NCI-H774 (cell line): ENCODE measurements at places on chromosomes 4 and X.

DNA sequence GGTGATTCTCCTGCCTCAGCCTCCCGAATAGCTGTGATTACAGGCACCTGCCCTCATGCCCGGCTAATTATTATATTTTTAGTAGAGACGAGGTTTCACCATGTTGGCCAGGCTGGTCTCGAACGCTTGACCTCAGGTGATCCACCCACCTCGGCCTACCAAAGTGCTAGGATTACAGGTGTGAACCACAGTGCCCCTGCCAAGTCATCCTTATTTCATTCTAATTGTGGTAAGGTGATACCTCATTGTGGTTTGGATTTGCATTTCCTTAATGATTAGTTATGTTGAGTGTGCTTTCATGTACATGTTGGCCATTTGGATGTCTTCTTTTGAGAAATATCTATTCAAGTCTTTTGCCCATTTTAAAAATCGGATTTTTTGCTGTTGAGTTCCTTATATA lies 93.0 kb downstream of the USP9X start:
- no peak for DNase-seq

- no peak for DNase-seq
Observed at GRCh38 chr4:19823781-19824180, 427.9 kb upstream of the SLIT2 start.

GRCh38 chrX:153773218-153773611 lies 7.6 kb upstream of the SRPK3 start:
- no peak for DNase-seq

DNA sequence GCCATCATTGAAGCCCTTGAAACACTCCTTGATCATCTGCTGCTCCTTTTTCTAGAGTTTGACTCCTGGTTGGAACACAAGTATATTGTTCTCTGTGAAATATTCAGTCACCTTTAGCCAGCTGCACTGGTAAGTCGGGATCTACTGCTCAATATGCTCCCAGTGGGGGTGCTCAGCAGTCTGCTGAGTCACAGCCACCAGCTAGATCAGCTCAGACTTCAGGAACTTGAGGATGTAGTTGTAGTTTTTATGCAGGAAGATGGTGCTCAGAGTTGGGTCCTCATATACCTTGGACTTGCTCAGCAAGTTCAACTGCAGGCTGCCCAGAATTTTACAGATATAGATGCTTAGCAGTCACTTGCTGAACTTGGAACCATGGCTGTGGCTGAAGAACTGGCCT lies 202.5 kb upstream of the RPL34 start:
- DNase-seq = no peak

DNA sequence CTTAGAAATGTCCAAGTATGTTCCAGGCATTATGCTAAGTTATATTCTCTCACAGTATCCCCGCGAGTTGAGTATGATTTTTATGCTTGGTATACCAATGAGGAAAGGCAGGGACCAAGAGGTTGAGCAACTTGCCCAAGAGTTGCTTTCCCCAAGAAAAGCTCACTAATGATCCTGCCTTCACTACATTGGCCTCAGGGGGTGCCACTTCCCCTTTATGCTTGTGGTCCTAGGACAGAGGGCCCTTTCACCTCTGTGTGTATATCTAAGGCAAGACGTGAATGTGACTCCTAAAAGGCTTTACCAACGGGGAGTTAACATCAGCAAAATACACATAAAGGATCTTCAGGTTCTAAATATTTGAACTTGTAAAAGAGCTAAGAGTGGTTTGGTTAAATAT lies 164.4 kb upstream of the CPEB2 start:
- DNase-seq = no peak

- no peak for DNase-seq
Observed at GRCh38 chr4:57865264-57865663, 755.1 kb upstream of the IGFBP7 start.

DNA sequence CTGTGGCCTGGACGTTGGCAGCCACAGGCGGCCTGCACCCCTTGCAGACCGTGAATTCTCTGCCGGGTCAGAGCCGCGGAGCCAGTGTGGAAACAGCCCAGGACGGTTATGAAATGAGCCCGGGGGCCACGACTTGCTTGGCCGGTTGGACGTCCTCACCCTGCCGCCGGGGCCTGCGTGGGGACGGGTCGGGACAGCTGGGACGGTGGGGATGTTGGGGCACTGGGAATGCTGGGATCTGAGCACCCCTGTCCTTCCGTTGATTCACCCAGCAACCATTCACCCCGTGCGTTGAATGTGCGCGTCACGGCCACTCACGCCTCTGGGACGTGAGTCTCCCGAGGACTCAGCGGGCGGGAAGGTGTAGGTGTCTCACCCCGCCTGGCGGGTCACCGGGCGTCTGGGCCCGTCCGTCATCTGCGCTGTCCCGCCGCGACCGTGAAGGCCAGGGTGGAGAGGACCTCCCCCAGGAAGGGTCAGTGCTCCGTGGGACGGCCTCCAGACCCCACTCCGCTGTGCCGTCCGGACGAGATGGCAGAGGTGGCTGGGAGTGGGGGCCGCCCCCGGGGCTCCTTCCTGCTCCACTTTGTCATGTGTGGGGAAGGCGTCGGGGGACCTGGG lies 4.5 kb upstream of the PLCXD1 start:
- no peak for DNase-seq

DNA sequence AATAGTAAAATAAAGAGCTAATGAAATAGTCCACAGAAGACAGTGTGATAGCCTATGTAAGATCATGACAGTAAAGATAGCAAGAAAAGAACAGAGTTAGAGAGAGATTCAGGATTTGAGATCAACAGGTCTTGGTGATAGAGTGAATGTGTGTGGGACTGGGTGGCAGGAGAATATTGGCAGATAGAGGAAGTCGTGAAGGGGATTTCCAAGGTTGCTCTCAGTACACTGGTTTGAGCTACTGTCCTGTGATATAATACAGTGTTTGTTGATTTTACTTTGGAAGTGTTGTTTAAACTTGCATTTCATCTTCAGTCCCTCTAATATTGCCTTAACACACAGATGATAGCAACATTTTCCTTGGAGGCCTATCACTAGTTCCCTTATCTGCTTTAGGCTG lies 44.1 kb downstream of the DTHD1 start:
- DNase-seq = no peak

DNA sequence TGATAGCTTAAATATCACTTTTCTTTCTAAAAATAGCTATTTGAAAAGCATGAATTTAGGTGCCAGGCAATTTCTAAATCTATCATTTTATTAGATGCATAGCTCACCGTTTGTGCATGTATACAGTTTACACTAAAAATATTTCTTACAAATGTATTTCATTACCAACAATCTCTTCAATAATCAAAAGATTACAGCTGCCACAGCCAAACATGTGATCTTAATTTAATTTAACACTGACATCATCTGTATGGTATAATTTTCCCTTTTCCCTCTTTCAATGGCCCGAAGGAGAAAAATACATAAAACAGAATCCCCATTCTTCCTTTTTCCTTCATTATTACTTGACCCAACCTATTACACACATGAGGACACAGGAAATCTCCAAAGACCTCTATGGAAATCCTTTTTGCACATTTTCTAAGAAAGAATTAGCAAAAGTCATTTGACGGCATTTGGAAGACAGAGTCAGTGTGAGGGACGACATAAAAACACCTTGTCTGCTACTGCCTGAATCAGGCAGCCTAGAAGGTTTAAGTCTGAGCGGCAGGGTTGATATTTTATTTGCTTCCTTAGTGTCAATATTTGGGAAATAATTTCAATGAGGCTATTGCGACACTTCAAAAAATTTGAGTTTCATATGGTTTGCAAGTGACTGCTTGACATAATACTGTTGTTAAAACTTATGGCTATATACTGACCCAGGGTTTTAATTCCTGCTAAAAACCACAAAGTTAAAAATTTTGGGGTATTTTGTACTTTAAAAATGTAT lies 111.2 kb downstream of the TTC29 start:
- DNase-seq = no peak

GRCh38 chr4:38132107-38132673 lies 172.0 kb downstream of the PTTG2 start:
- DNase-seq = no peak

DNA sequence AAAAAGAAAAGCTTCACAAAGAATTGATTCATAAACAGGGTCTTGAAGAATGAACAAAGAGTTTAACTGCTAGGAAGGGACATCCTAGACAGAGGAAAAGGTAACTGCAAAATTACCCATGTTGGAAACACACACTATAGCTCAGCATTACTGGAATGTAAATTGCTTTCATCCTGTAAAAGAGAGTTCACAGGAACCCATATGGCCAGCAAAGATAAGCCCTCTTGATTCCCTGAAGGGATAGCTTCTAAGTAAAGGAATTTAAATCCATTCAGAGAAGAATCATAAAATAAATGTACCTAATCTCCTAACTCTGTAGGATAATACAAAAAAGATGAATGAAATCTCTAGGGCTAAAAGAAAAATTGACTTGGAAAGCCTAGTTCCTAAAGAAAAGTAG lies 107.1 kb upstream of the INTU start:
- DNase-seq = no peak

- no peak for DNase-seq
Observed at GRCh38 chrX:153549807-153550206, 32.4 kb downstream of the ATP2B3 start.
